ENCODE measurements at places on chromosomes 2 and 18. TPM values are rescaled to one million over a fixed set of nuclear protein-coding genes. Genes with fewer than 3 reads are reported as not detected.

Gene TCF23
- total RNA-seq, result not detected

Gene STARD6
- not detected for total RNA-seq

Gene ARID5A
- total RNA-seq, result 131 TPM

Gene ERFE
- 0.22 TPM for total RNA-seq

Gene SP3
- 89.9 TPM for total RNA-seq

Gene SOX11
- not detected for total RNA-seq

Gene CDH2
- 0.46 TPM for total RNA-seq
